ENCODE measurements at places on chromosomes 5 and 9.

- no peak for DNase-seq
Measured at GRCh38 chr5:38803246-38803645, 42.6 kb upstream of the OSMR start.

GRCh38 chr9:111661802-111662521 lies 557 bp downstream of the GNG10 start:
- DNase-seq = no peak

- DNase-seq = no peak
Measured at GRCh38 chr9:126494264-126494663, 119.5 kb upstream of the LMX1B start.

GRCh38 chr5:16931334-16932110 lies 4.6 kb downstream of the MYO10 start:
- no peak for DNase-seq

DNA sequence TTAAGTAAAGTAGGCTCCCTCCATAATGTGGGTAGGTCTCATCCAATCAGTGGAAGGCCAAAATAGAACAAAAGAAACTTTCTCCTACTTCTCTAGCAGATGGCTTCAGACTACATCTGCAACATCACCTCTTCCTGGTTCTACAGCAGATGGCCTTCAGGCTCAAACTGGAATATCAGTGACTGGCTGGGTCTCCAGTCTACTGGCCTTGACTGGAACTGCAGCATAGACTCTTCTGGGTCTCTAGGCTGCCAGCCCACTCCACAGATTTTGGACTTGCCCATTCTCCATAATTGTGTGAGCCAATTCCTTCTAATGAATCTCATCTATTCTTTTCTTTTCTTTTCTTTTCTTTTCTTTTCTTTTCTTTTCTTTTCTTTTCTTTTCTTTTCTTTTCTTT lies 64.8 kb downstream of the ACER2 start:
- DNase-seq = no peak

DNA sequence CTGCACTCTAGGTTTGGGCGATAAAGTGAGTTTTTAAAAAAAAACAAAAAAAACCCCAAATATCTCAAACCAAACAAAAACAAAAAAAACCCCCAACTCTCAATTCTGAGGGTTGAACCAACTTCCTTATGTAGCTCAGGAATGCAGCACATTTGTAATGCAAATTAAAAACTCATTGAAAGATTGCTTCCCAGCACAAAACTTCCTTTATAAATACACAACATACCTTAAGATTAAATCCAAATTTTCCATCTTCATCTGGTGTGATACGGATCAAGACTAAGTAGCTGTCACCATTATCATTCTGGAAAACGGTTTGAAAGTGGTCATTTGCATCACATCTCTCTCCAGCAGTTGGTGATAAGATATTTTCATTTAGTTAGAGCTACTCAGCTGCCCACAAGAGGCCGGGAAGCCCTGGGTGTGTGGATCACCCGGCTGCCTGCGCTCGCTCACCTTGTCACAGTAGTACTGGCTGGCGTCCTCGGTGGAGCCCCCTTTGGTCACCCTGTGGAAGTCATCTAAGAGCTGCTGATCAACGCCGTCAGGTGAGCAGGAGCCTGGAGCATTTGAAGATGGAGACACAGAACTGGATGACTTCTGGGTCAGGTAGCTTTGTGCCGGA lies 88.2 kb downstream of the PTPN3 start:
- no peak for DNase-seq

GRCh38 chr9:105993921-105994715 lies 299.8 kb downstream of the TMEM38B start:
- no peak for DNase-seq

- DNase-seq = no peak
Measured at GRCh38 chr5:107858324-107858723, 187.6 kb upstream of the EFNA5 start.

DNA sequence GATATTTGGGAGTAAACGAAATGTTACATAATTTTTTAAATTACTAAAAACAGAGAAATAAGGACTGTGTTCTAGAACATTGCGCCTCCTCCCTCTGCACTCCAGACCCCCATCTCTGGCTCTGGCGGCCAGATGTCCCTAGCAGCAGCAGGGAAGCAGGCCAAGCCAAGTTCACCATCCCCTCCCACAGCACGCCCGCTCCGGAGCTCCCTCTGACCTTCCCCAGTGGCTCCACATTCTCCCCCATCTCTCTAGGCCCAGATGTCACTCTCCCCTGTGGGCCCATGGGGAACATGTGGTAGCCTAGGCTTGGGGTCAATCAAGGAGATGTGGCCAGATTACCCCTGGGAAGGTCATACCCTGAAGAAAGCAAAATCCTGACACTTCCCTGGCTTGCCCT lies 6.3 kb upstream of the WNK2 start:
- DNase-seq = no peak

DNA sequence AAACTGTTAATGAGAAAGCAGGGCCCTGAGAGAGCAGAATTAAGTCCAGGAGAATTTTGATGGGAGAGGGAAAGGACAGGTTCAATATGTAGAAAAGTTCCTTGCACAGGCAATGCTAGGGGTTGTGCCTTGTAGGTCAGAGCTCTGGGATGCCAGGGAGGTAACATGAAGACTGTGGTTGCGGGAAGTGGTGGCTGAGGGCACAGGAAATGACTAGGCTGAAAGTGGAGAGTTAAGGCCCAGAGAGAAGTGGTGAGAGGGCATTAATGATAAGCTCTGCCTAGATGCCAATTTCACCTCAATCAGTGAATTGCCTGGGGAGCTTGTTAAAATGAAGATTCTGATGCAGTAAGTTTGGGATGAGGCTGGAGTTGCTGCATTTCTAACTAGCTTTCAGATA lies 31.5 kb upstream of the PPP3R2 start:
- no peak for DNase-seq

DNA sequence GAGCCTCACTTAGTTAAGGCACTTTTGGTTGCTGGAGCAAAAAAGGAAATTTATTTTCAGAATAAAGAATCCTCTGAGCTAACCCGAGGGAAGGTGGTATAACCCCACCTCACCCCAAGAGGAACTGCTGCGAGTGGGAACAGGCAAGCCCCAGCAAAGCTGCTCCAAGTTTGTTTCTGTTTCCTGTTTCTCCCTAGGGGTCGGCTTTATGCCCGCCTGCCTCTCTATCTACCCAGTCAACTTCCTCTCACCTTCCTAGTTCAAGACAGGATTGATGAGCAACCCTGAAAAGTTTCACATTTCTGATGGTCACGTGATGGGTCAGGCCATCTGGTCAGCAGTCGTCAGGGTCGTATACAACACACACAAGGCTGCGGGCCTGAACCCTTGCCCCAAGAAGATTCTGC lies 31.1 kb downstream of the TRIO start:
- DNase-seq = no peak

DNA sequence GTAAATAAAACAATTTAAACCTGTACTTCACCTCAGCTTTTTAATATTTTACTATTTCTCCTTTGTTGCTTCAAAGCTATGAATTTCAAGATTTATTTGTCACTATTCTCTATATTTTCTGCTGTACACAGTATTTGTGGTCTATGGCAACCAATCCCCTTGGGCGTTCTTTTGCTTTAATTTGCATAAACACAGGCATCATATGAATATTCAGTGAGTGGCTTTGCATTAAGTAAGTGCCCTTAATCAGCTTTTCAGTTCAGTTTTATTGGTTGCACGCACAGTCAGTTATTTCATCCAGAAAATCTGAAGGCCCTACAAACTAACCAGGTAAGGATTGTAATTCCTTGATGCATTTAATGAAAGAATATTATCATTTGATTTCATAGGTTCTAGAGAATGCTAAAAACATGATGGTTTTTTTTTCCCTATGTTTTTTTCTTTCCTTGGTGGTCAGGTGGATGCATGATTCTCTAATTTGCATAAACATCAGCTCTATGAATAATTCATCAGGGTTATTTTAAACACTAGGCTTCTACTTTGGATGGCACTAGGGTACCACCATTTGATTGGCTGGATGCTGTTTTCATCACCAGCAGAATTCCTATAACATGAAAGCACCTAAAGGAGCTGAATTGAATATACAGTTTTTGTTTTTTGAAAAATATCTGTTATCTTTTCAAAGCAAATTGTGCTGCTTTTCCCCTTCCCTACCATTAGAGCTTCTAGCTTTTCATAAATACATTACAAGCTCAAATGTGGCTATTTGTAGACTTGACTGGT lies 249.2 kb upstream of the CCNH start:
- no peak for DNase-seq

DNA sequence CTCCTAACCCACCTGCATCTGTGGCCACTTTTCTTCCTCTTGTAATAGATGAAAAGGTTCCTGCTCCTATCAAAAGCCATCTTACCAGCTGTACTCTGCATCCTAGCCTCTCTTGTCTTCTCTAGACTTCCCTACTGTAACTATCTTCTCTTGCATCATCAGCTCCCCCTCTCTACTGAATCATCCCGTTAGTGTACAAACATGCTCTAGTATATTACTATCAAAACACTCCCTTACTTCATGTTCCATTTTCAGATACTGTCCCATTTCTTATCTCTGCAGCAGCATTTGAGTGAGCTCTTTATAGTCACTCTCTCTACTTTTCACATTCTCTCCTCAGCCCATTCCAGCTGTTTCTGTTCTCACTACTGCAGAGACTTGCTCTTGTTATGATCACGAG lies 2.8 kb downstream of the SRA1 start:
- DNase-seq = no peak

- DNase-seq = no peak
Measured at GRCh38 chr9:129506892-129507291, 114.0 kb downstream of the C9orf50 start.

- DNase-seq = no peak
Measured at GRCh38 chr5:147835386-147835798, 3.9 kb upstream of the SPINK1 start.

DNA sequence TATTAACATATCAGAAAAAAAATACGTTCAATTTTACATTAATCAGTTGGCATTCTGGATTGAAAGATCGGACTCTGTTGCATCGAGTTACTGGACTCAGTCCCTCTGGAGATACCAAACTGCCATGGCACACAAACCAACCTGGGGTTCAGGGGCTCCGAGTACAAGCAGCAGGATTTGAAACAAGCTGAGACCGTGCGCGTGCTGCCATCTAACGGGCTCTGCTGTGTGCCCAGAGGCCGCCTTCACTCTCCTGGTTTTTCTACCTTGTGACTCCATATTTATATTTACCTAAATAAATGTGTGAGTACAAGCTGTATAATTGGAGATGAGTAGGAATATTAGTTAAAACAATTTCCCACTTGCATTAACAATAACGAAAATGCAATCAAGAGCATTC lies 48.2 kb downstream of the ANXA1 start:
- DNase-seq = no peak

- no peak for DNase-seq
Measured at GRCh38 chr5:87769157-87769556, 356.4 kb upstream of the CCNH start.

GRCh38 chr9:114078021-114078780 lies at the start of gene AMBP:
TSS of gene AMBP (minus strand) at chr9:114078300. CDS start at chr9:114078209, 91 bp downstream.
- DNase-seq = no peak

DNA sequence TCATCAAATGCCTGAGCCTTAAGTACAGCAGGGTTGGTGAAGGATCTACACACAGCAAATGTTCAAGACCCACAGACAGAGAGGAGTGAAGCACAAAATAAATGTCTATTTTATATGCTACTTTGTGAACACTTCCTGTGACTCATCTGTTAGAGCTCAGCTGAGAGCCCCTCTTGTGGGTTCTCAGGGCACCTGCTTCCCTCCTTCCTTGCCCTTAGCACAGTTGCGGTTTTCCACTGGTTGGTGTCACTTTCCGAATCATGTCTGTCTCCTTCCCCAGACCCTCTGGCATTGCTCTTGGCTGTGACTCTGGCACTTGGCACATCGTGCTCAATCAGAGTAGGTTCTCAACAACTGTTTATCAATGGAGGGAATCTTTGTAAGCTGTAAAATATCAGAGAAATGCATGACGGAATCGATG lies 128.5 kb upstream of the STC2 start:
- no peak for DNase-seq

DNA sequence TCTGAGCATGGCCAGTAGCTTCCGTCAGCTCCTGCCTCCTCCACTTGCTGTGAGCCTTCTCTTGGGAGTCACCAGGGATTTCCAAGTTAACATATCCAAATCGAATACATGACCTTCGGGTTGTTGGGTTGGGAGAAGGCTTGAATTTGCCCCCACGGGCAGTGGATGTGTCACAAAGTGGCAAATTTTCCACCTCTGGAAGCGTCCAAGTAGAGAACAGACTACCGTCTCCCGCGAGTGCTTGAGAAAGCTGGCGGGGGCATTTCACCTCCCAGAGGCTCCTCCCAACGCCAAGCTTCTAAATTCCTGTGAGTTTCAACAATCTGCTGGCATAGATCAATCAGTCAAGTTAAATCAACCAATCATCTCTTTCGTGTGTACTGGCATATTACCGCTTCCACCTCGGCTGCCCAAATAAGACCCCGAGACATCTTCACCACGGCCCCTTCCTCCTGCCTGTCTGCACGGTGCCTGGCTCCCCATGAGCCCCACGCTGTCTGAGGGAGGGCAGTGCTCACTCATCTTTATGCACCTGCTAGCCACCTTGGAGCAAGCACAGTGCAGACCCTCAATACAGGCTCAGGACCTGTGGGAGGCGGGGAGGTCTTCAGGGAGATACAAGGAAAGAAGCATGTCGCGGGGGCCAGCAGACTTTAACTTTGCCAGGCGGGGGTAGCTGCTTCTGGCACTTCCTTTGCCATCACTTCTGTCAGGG lies 79.1 kb downstream of the MRPL36 start:
- no peak for DNase-seq

DNA sequence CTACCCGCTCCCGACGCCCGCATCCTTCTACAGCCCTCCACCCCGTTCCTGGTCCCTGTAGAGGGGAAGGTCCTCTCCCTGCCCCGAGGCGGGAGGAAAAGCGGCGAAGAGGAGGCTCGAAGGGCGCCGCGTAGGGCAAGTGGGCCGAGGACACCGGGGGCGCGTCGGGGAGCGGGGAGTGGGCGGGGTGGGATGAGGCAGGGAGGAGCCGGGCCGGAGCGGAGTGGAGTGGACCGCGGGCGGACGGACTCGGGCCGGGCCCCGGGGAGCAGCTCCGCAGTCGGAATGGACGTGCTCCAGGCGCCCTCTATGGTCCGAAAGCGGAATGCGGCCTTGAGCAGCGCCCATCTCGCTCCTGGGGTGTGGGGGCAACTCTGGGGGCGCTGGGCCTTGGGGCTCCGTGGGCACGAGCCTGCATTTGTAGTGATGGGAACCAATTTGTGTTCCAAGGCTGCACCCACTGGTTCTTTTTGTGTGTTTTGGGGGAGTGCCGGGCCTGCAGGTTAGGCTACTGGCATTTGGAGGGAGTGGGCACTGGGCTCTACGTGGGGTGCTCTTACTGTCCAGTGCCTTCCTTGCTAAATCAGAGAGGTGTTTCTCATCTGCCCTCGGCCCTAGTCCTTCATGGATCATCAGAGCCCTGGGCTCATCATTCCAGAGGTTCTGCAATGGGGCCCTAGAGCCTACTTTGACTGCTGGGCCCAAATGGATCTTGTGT lies 7.3 kb downstream of the IRX1 start:
- DNase-seq = no peak

- DNase-seq = no peak
Measured at GRCh38 chr5:119537704-119538103, 85.4 kb downstream of the HSD17B4 start.

DNA sequence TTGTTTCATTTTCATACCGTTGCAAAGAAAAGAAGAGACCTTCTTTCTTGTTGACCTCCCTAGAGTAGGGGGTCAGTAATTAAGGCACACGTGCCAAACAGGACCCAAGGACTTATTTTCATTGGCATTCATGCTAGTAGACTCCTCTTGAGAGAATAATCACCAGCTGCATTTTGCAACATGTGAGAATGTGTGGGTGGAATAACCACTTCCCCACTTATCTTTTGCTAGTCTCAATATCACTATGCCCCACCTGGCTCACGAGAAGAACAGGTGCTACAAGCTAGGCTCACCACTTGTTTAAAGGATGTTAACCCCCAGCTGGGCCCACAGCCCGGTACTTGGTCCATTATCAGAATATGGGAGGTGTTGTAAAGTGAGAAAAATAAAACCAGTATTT lies 460.7 kb upstream of the MEF2C start:
- no peak for DNase-seq
